Stimulated activated CD8-positive, alpha-beta memory T cell treated with anti-CD3 and anti-CD28 coated beads, Interleukin-15, amount 100 ng/mL, for 48 hours (primary cell): ENCODE measurements at places on chromosomes 12 and 14.

DNA sequence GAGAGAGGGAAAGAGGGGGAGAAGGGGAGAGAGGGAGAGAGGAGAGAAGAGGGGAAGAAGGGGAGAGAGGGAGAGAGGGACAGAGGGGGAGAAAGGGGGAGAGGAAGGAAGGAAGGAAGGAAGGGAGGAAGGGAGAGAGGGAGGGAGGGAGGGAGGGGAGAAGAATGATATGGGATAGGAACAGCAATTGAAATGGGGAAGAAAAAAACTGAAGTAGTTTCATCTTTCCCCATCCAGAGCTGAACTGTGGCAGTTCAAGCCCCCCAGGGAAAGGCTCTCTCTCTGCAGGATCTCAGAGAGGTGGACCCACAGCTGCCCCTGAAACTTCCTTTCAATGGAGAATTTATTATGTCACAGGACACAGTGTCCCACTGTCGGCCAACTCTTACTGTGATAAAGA is 136.9 kb downstream of the DPF3 start:
- DNase-seq: no peak

DNA sequence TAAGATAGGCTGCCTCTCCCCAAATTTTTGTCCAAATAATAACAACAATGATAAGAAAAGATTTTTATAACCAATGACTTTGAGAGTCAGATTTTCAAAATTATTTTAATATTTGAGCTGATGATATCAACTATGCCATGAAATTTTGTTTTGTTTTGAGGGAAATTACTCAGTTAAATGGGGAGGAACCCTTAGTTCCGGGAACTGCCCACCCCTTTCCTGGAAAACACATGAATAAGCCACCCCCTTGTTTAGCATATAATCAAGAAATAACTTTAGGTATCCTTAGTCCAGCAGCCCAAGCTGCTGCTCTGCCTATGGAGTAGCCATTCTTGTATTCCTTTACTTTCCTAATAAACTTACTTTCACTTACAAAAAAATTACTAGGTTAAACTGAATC is 61.4 kb downstream of the HMGA2 start:
- DNase-seq: no peak

GRCh38 chr12:38392554-38393144 is 76.1 kb downstream of the ALG10B start:
- DNase-seq: no peak

DNA sequence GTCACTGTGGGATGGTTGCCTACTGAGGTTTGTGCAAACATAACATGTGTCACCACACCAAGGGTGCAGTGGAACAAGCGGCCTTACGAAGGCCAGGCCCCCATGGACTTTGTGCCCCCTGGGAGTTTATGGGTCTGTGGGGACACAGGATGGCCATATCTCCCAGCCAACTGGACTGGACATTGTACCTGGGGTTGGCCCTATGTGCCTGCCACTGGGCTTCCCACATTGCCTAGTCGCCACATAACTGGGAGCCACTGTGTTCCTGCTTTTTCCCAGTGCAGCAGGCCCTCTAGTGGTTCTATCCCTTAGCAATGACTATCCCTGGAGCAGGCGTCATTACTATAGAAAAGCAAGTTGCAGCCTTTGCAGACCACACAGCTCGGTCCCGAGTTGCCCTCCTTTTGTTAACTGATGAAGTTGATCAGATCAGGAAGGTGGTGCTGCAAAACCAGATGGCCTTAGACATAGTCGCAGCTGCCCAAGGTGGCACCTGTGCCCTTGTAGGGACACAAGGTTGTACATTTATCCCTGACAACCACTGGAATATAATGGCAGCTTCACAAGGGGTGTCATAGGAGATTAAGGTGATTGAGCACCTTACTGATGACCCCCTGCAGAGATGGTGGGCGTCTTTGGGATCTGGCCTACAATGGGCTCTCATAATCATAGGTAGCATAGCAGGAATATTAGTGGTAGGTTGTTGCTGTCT is 15.2 kb upstream of the RNASE12 start:
- no peak for DNase-seq

- peak; percentile 55 for DNase-seq
Observed at GRCh38 chr12:120583478-120584030, 2.4 kb upstream of the POP5 start.

- no peak for DNase-seq
Observed at GRCh38 chr14:87434011-87434410, 559.0 kb downstream of the GALC start.

- DNase-seq: no peak
Observed at GRCh38 chr14:96309896-96310330, 53.2 kb downstream of the ATG2B start.

GRCh38 chr14:93011141-93011529 is 88.2 kb downstream of the CHGA start:
- DNase-seq: no peak

- no peak for DNase-seq
Observed at GRCh38 chr12:120316798-120317223, 10.8 kb downstream of the PLA2G1B start.

DNA sequence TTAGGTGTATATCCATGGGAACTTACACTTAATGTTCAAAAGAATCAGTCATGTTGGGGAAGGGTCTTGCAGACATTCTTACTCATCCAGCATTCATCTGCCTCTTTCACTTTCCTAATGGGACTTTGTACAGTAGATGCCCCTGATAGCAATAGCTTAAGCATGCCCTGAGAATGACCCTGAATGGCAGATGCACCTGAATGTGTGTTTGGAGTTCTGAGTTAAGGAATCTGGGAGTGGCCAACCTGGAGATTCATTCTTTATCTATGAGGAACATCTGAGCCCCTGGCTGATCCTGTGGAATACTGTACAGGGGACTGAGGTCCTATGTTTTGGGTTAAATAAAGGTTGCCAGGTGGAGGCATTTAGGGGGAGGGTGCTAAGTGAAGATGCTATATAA is 71.3 kb upstream of the MANSC4 start:
- DNase-seq: no peak

DNA sequence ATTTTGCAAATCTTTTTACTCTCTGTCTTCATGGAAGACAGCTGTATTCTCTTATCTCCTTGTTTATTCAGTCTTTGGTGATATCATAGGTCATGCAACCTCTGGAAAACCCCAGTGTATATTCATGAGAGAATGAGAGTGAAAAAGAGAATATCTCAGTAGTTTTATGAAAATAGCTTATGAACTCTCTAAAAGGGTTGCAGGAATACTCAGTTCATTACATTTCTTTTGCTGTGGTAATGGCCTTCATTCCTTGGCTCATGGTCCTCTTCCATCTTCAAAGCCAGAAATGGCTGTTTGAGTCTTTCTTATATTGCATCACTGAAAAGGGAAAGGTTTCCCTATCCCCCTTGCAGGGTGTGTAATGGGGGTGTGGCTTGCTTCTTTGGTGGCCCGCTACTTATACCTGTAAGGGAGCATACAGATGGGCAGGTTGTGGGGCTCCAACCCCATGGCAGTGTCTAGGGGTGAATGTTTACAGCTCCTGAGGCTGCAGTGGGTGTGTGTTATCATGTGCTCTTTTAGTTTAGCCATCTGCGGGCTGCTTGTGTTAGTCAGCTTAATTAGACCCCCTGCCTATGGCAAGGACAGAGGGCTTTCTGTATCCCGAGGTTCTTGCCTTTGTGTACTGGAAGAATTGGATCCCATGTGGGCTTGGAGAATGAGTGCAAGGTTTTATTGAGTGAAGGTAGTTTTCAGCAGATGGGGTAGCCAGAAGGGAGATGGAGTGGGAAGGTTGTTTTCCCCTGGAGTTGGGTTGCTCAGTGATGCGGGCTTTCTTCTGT is 150.2 kb downstream of the CCDC91 start:
- no peak for DNase-seq

DNA sequence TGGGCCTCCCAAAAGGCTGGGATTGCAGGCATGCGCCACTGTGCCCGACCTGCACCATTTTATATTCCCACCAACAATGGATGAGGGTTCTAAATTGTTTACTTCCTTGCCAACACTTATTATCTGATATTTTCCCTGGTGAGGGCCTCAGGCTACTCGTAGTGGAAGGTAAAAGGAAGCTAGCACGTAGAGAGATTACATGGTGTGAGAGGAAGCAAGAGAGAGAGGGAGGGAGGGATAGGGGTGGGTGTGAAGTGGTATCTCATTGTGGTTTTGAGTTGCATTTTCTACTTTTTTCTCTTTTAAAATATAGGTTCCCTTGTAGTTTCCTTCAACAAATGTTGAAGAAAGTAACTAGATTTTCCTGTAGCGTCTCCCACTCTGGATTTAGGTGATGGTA is 30.9 kb downstream of the MYO1H start:
- DNase-seq: no peak
